ENCODE measurements at places on chromosomes 12 and 14. TPM values are rescaled to one million over a fixed set of nuclear protein-coding genes. Genes with fewer than 3 reads are reported as not detected.

PLEKHG3 gene
- total RNA-seq = 90.0 TPM

DNA sequence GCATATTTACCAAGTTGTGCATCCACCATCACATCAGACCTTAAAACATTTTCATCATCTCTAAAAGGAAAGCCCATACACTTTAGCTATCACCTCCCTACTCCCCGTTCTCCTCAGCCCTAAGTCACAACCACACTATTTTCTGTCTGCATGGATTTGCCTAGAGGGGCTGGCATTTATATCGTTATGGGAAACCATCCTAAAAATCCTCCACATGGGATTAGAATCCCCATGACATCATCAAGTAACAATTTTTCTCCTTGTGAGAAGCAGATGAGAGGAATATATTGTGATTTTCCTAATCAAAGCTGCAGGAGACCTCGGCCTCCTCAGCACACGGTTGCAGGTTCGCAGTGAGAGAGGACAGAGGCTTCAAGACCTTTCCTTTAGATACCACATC, 114.1 kb downstream of the SLC15A4 start:
- peak; percentile 2 for DNase-seq

- no peak for DNase-seq
Measured at GRCh38 chr12:57216014-57216911, at the start of gene NXPH4. Gene NXPH4 (plus strand): TSS chr12:57216794. CDS start chr12:57216970, 176 bp downstream.

GRCh38 chr14:102593825-102594137, 1.3 kb downstream of the RCOR1 start:
- DNase-seq = no peak

TIMM9 gene
- 33.5 TPM for total RNA-seq

- DNase-seq = peak; percentile 50
Measured at GRCh38 chr14:74804219-74804825, 41.2 kb downstream of the YLPM1 start.

- no peak for DNase-seq
Measured at GRCh38 chr12:98513379-98514322, 1.7 kb upstream of the TMPO start.

SOCS2 gene
- 32.0 TPM for total RNA-seq

HOTAIR gene
- total RNA-seq = 12.5 TPM

TRHDE gene
- 94.6 TPM for total RNA-seq

GRCh38 chr14:22465201-22465840, 123.7 kb downstream of the DAD1 start:
- DNase-seq = no peak

DNA sequence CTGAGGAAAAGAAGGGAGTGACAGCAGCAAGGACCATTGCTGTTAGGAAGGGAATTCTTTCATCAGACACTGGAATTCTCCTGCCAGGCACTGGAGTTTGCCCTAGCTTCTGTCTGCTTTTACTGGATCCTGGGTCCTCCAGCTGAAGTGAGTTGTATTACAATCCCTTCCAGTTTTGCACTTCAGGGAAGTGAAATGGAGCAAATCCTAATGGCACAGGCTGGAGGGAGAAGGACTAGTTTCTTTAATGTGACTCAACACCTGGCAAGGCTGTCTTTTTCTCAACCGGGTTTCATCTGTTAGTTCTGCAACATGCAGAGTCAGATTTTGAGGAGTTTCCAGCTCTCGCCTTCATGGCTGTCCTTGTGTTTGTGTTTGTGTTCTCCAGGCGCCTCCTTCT, 45.8 kb downstream of the ETV6 start:
- DNase-seq = no peak

DNA sequence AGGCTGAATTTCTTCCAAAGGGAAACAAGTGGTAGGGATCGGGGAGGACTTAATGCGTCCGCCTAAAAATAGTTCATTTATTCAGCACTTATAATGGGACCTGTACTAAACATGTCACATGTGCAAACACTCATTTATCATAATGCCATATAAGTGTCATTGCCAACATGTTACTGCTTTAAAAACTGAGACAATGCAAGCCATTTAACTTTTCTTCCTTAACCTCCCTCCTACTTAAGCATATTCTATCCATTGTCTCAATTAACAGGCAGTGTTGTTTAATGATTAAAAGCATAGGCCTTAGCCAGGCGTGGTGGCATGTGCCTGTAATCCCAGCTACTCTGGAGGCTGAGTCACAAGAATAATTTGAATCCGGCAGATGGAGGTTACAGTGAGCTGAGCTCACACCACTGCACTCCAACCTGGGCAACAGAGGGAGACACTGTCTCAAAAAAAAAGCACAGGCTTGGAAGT, 13.5 kb upstream of the SCFD1 start:
- DNase-seq = no peak

DNA sequence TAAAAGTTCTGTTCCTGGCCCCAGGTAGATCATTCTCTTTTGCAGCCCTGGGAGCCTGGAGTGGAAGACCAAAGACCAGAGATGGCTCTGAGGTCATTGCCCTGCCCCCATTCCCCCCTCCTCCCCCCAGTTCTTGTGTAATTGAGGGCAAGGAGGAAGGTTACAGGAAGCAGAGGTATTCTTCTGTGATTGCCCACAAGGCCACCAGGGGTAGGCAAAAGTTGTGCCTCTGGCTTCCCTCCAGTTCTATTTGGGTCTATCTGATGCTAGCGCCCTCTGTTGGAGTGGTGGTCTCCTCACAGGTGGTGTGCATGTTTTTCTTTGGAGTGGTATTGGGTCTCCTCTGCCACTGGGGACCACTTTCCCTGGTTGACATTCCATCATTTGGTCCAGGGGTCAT, 41.2 kb upstream of the CRY1 start:
- no peak for DNase-seq

All from umbilical cord (tissue), 2 donors.